ENCODE measurements at places on chromosomes 11 and 22. TPM values are rescaled to one million over a fixed set of nuclear protein-coding genes. Genes with fewer than 3 reads are reported as not detected.
A peak's percentile ranks its signal among the peaks of the same experiment; 100 is the strongest.

The MAP6 gene
- 1.3 TPM for polyA plus RNA-seq

The OAF gene
- 5.3 TPM for polyA plus RNA-seq

The OR8G1 gene
- not detected for polyA plus RNA-seq

DNA sequence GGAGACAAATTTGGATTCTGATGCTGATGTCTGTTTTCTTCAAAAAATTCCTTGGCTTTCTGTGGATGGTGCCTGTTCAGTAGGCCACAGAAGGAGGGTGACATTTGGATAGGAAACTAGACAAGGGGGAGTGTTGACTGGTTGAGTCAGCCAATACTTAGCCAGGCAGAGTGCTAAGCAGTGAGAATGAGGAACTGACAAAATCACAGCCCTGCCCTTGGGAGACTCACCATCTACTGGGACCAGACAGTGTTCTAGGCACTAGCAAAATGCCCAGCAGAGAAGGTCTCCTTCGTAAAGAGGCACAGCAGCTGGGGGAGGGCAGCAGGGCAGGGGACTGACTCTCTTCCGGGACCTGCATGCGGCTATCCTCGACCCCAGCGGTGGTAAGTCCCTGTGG is 190.2 kb downstream of the DSCAML1 start:
- H3K27ac ChIP-seq: no peak overlapping the region
- no peaks in the 10 kb centered on the region for H3K4me1 ChIP-seq
- no peak overlapping the region for H3K4me3 ChIP-seq

- H3K4me1 ChIP-seq: peaks cover 22% of the 10 kb centered on the region
- H3K27me3 ChIP-seq: no peaks in the 10 kb centered on the region
- no peak for DNase-seq
- peaks cover 17% of the 10 kb centered on the region for H3K36me3 ChIP-seq
- peak overlapping the region; percentile 98 for H3K27ac ChIP-seq
- H3K4me3 ChIP-seq: peak overlapping the region; percentile 82
Observed at GRCh38 chr11:62708793-62709192, 1.3 kb downstream of the GNG3 start.
